Epithelial cell of proximal tubule (primary cell): ENCODE measurements at places on chromosomes 11 and 22.

DNA sequence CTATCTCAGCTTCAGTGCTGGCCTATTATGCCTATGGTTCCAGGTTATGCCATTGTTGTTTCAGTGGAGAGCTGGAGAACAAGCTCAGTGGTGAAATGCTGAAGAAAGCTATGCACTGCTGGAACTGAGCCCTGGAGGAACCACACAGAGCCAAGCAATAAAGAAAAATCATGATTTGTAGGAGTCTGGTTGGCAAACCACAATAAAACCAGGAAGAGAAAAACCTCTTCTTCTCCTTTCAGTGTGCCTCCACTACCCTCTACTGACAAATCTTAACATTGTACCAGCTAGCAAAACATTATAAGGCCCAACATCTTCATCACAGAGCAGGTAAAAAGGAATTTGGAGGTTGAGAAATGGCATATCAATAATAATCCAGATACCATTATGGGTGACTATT lies 5.3 kb downstream of the OR51F2 start:
- no peak for DNase-seq

- no peak for DNase-seq
These were observed 11.7 kb upstream of the LTO1 start for GRCh38 chr11:69686856-69687255.

- DNase-seq, result no peak
These were observed 372.7 kb upstream of the ANO5 start for GRCh38 chr11:21820176-21820575.

DNA sequence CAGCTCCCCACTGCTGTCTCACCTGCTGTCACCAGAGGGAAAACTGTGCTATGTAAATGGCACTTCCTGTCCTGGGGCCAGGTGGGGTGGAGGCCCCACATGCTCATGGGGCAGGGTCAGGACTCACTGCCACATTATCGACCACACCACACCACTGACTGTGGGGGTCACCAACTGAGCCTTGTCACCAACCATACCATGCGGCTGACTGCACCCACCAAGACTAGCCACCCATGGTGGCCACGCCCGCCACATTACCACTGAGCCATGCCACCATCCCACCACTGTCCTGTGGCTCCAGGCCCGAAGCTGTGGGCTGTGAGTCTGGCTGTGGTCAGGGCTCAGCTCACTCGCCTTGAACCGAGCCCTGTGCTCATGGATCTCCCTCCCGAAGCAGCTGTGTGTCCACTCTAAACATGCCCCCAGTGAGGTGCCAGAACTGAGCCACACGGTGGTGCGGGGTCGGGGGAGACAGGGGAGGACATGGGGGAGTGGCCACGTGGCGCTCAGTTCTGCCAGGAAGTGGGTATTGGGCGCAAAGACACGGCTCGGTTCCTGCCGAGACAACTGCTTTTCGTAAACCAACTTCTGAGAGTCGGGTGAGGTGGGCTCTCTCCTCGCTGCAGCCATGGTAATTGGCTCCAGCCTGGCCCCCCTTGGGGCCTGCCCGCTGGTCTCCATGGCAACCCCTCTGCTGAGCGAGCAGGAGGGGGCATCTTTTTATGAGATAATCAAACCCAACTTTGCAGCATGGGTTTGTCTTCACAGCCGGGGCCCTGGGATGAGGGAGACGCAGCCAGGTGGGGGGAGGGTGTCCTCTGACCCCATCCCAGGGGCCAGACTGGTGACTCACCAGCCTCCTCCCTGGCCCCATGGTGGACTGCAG lies 23.2 kb downstream of the RTN4R start:
- no peak for DNase-seq

DNA sequence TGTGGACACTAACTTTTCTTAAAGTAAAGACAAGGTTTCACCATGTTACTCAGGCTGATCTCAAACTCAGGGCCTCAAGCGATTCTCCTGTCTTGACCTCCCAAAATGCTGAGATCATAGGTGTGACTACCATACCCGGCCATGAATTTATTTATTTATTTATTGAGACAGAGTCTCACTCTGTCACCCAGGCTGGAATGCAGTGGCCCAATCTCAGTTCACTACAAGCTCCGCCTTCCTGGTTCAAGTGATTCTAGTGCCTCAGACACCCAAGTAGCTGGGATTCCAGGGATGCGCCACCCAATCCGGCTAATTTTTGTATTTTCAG lies 29.7 kb upstream of the PCF11 start:
- DNase-seq, result no peak

DNA sequence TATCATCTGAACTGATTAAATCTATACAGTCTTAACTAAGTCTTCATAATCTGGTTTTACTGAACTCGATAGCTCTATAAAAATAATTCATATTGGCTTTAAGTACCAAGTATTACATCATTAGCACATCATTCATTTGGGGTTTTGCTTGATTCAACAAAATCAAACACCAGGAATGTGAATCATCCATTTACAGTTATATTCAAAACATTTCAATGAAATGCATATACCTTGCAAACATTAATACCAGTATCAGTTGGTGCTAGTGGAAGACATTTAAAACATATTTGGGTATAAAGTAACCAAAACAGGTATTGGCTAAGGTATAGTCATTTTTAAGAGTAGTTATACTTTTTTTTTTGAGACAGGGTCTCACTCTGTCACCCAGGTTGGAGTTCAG lies 12.2 kb upstream of the CCDC89 start:
- no peak for DNase-seq

DNA sequence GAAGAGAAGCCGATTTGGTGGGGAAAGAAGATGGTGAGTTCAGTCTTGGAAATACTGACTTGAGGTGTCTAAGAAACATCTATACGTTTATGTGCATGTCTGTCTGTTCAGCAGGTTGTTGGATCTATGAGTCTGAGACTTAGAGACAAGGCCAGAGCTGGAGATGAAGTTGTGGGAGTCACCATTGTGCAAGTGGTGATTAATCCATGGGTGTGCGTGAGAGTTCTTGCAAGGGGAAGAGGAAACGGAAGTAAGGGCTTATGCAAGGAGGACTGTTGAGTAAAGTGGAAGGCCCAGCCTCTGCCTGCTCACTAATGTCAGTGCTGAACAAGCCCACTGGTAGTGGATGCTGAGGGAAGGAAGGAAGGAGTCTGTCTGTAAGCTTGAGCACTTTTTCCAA lies 9.7 kb downstream of the TMEM45B start:
- no peak for DNase-seq

DNA sequence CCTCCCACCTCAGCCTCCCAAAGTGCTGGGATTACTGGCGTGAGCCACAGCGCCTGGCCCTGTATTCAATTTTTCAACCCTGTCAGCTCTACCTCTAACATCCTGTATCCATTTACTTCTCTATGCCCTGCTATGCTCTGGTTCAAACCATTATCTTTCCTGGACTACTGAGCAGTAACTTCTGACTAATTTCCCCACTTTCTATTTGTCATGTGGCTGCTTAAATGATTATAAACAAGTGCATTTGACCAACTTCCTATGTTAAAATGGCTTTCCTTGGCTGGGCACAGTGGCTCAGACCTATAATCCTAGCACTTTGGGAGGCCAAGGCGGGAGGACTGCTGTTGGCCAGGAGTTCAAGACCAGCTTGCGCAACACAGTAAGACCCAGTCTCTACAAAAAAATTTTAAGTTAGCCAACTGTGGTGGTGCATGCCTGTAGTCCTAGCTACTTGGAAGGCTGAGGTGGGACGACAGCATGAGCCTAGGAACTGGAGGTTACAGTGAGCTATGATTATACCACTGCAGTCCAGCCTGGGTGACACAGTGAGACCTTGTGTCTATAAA lies 2.1 kb downstream of the MED19 start:
- DNase-seq, result no peak

DNA sequence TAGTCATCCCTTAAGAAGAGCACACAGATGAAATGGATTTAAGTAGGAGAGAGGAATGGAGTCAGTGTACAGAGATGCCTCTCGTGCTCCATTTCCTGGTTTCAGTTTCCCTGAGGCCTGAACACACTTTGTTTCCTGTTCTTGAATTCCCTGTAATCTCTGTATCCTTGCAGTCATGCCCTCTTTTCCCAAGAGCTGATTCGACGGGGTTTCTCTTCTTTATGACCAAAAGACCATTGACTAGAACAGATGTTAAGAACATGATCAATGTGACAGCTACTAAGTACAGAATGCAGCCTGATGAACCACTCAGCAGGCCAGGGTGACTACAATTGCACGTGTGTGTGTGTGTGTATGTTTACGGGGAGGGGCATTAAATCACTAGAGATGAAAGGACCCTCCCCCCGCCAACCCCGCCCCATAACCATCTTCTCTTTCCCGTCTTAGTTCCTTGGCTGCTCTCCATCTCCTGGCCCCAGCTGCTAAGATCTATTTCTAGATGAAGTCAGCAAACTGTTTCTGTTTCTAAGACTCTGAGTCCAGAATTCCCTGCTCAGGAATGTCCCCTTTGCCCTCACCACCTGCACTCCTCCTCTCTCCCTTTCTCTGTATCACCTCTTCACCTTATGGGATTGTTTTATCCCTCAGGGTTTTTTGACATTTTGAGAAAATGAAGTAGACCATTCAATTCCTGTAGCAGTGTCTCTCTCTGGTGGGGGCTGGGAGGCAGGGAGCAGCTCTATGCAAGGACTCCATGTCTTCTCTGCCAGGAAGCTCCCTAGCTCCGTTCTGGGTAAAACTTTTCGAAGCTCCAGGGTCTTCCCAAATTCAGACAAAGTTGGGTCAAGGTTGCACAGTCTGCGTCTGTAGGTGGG lies 26.0 kb downstream of the SLC22A6 start:
- no peak for DNase-seq

DNA sequence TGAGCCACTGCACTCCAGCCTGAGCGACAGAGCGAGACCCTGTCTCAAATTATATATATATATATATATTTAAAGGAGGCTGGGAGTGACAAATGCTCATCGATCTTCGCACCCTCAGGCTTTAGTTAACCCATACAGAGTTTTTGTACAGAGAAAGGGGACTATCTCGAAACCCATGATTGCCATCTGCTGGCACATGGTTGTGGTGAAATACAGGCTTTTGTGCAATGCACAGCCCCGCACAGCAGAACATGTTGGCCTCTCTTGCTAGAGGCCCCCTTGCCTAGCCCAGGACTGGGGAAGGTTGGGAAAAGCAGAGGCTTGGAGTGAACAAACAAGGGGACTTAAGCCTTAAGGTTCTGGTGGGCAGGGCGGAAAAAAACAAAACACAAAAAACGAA lies 3.6 kb downstream of the MYBPC3 start:
- no peak for DNase-seq

DNA sequence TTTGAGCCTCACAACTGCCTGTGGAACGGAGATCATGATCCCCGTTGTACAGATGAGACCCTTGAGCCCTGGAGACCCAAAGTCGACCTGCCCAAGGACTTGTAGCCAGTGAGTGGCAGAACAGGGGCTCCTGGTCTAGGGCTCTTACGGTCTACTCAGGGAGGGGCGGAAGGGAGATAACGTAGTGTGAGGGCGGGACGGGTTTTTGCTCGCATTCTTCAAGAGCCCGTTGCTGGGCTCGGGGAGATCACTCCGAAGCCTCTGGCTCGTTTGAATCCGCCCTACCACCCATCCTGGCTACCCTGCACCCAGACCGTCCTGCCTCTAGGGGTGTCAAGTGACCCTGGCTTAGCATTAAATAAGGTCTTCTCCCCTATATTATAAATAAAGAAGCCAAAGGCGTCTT lies 639 bp downstream of the CRY2 start:
- no peak for DNase-seq
